Endothelial cell (in vitro differentiated cells): ENCODE measurements at places on chromosomes 1 and 21.

DNA sequence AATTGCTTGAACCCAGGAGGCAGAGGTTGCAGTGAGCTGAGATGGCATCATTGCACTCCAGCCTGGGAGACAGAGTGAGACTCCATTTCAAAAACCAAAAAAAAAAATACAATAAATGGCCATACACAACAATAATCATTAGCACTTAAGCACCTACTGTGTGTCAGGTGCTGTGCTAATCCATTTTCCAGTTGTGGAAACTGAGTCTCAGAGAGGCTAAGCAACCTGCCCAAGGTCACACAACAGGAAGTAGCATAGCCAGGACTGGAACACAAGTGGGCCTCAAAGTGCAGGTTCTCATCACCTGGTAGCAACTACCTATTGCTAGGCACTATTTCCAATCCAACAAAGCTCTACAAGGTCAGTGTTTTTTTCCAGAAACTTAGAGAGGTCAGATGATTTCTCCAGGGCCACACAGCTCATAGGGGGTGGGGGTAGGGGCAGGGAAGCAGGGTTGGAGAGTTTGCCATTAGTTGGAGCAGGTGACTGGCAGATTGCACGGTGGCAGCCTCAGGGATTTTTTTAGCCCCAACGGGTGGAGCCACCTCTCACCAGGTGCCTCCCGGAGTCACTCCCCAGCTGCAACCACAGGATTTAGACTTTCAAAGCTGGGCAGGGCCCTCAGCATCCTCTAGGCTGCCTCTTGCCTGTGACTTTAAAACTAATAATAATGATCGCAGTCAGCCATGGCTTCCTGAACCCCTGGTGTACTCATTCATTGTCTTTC, 52.5 kb upstream of the ID3 start:
- DNase-seq, result no peak

- no peak for DNase-seq
Observed at GRCh38 chr1:48019714-48020315, 22.6 kb upstream of the TRABD2B start.

GRCh38 chr21:33948096-33948950, 32.7 kb upstream of the ATP5PO start:
- peak; percentile 56 for DNase-seq

- no peak for DNase-seq
Observed at GRCh38 chr21:37917612-37918011, 1.4 kb upstream of the KCNJ6 start.

DNA sequence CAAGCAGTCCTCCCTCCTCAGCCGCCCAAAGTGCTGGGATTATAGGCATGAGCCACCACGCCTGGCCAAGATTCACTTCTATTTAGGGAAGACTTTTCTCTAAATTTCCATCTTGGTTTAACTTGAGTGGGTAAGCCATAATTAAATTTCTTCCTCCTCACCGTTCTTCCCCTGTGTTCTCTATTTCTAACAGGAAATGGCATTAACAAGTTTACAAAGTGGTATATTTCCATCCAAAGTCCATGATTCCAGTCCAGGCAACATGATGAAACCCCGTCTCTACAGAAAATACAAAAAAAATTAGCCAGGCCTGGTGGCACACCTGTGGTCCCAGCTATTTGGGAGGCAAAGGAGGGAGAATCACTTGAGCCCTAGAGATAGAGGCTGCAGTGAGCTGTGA, 92.1 kb downstream of the ZFYVE9 start:
- no peak for DNase-seq

DNA sequence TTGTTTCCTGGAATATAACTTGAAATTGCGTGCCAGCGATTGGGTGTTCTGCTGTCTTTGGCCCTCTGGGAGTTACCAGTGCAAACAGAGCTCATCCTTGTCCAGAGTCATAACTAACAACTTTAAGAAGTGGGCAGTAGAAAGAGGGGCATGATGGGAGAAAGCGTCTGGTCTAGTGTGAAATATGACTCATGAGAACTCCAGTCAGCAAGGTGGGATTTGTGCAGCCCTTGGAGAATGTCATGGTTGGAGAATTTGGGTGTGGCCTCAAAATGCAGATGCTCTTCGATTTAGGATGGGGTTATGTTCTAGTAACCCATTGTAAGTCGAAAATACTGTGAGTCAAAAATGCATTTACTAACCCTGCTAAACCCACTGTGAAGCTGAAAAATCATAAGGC, 12.9 kb downstream of the ATP1B1 start:
- DNase-seq, result no peak

DNA sequence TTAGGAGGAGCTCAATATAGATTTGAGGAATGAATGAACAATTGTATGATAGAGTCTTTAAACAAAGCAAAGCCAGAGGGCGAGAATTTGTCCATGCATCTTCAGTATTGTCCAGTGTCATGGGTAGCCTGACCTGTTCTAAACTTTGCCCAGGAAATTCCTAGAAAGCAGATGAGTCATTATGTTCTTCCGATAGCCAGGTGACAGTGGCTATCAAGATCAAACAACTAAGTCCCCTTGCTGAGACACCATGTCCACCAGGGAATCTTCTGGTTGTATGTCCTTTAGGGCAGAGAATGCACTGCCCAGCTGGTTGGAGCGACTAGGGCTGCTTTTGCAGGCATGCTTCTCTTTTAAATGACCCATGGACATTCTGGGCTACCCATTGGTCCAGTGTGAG, 1.8 kb upstream of the SLC26A9 start:
- no peak for DNase-seq

DNA sequence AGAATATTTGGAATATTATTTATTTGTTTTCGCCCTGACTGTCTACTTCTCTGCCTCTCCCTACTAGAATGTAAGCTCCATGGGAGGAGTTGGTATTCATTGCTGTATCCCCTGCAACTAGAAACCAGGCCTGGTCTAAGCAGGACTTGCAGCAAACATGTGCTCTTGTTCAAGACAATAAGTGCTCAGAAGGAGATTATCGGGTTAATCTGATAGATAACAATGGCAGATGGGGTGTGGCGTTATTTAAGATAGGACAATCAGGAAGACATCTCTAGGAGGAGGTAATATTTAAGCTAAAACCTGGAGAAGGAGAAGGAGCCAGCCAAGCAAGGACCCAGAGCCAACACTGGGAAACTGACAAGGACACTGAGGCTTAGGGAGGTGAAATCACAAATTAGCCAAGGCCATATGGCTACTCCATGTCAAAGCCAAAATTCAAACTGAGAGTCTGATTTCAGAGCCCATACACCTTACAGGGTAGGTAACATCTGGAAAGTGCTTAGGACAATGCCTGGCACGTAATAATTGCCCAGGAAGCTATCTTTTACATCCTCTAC, 41.5 kb downstream of the STYXL2 start:
- no peak for DNase-seq

DNA sequence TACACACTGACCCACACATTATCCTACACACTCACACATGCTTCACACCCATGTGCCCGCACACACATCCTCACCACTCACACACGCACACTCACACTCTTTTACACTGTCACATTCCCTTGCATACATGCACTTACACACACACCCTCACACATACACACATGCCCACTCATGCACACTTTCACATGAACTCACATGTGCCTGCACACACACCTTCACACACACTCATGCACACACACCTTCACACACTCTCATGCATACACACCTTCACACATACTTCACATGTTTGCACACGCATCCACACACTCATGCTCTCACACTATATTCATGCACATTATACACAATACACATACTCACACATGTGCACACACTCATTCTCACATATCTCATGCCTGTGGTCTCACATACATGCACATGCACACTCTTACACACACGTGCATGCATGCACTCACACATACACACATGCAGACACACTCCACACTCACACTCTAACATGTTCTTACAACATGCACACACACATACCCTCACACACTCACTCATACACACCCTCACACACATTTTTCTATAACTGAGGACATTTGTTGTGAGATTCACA, 42.3 kb downstream of the RXRG start:
- no peak for DNase-seq

- peak; percentile 40 for DNase-seq
Observed at GRCh38 chr1:77416692-77417450, 135.1 kb downstream of the AK5 start.

GRCh38 chr1:181359012-181359411, 124.3 kb upstream of the CACNA1E start:
- no peak for DNase-seq
